Kidney glomerular epithelial cell (primary cell): ENCODE measurements at places on chromosomes 5 and 9.

DNA sequence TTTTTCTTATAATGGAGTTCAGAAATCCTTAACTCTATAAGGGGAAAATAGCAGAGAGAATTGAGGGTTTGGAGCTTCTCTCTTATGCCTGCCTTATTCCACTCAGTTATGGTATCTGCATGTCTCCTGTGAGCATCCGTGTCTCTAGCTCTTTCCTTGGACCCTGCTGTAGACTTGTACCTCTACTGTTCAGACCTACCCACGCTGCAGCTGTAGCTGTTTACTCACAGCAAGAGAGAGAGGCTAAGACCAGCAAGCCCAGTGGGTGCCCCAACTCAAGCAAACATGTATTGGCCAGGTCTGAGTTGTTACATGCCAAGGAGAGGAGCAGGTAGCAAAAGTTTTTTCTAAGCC is 7.1 kb upstream of the PCSK1 start:
- no peak for DNase-seq

DNA sequence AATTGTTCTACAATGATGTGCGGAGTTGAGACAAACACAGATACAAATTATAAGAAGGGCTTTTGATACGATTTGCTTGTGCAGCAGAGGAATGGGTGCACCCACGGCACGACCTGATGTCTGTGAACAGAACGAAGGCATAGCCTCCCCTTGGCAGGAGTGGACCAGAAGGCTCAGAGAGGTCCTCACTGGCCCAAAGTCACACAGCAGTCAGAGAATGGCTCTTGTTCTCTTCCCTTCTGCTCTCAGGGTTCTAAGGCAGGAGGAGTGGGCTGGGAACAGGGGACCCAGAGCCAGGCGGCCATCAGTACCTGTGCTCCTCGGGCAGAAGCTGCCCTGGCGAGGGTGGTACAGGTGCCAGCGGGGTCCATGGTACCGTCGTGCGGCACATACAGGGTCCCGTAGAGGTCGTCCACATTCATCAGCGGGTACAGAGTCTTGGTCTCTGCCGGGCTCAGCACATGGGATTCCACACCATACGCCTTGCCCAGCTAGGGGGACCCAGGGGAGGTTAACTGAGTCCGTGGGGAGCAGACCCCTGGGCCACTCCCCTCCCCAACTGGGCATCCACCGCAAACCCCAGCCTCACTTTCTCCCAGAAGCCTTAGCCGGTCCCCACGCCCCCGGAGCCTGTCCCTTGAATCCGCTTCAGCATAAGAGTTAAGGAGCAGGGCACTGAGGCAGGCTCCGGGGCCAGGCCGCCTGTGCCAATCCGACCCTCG is 7.0 kb downstream of the SARDH start:
- no peak for DNase-seq

DNA sequence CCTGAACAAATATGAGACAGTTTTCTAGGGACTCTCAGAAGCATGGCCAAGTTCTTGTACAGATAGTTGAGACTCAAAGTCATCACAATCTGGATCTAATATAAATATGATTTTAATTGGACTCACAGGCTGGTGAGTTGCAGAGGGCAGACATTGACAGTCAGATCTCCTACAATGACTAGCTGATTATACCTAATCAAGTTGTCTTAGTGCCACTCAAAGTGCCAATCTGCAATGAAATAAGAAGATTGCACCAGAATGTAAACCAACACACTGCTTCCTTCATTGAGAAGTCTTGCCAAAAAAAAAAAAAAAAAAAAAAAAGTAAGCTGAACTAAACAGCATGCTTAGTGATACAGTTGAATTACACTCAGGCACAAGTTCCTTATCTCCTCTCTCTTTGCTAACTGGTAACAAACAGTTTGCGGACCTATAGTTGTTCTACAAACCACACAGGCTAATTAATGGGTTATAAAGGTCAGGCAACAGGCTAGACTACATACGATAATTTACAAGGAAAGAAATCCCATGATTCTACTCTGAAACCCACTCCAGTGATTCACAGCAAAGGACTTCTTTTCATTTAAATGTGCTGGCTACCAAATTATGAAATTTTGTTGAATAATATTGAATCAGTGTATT is 107.3 kb upstream of the NIPBL start:
- DNase-seq: no peak

DNA sequence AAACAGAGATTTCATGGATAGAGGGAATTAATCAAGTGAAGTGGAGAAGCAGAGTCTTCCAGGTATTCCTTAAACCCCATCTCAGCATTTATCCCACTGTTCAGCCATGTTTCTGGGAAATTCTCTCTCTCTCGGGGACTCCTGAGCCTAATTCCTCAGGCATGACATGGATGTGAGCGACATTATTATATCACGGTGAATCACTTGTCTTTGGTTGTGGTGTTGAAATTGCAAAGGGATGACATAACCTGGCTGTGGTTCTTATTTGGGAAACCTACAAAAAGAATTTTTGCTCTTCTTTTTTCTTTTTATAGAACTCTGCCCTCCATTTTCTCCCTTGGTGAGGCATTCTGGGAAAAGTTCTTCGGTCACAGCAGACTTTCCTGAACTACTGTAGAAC is 457.9 kb upstream of the PTGER4 start:
- peak; percentile 70 for DNase-seq

DNA sequence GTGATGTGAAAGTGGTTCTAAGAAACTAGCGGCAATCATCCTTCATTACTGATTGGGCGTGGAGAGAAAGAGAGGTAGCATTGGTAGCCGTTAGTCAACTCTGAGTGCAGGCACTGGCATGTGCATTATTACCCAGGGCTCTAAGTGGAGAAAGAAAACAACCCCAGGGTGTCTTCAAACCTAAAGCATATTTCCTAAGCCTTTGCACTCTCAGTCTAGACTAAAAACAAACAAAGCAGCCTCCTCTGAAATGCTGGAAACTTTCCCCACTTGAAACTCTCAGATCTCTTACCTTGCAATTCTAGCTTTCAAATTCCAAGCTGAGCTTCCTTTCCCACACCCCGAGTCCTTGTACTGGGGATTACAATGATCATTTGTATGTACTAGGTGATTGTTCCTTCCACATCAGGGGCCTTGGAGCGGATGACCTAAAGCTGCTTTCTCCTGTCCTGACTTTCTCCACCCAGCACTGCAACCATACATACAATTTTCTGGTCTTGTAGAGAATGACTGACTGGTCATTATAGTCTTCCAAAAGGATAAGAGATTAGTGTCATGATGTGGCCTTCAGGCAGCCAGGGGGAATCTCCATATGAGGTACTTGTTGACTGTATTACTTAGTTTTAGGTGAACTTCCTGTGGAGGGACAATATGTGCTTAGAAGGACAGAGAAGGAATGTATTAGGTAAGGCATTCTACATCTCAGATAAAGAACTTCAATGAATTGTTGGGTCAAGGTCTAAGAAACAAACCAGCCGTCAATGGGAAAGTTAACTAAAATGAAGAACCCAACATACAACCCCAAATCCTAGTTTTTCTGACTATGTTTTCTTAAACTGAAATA is 98.3 kb upstream of the CDKN2B start:
- peak; percentile 64 for DNase-seq

DNA sequence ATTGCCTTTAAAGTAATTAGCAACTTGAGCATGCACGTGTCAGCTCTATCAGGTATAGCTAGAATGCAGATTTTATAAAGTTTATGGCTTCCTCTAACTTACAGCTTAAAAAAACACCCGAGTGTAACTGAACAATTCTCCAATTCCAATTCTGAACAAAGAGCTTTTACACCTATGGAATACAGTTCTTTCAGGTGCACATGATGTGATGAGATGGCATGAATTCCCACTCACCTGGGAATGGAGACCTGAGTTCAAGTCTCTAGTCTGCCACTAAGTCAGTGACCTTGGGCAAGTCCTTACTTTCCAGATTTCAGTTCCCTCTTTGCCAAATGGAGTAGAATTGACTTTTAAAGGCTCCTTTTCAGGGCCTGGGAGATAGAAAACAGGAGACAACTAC is 1.8 kb downstream of the ZFAND5 start:
- no peak for DNase-seq

DNA sequence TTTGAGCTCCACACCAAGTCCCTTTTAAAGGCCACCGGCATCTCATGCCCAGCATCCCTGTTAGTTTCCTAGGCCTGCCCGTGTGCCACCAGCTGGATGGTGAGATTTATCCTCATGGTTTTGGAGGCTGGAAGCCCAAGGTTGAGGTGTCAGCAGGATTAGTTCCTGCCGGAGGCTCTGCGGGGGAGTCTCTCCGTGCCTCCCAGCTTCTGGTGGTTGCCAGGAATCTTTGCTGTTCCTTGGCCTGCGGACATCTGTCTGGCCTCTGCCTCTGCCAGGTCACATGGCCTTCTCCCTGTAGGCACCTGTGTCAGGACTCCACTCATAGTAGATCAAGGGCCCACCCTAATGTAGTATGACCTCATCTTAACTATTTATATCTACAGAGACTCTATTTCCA is 45.4 kb downstream of the JADE2 start:
- DNase-seq: no peak

- DNase-seq: no peak
Measured at GRCh38 chr5:8057769-8058168, 188.8 kb downstream of the MTRR start.

DNA sequence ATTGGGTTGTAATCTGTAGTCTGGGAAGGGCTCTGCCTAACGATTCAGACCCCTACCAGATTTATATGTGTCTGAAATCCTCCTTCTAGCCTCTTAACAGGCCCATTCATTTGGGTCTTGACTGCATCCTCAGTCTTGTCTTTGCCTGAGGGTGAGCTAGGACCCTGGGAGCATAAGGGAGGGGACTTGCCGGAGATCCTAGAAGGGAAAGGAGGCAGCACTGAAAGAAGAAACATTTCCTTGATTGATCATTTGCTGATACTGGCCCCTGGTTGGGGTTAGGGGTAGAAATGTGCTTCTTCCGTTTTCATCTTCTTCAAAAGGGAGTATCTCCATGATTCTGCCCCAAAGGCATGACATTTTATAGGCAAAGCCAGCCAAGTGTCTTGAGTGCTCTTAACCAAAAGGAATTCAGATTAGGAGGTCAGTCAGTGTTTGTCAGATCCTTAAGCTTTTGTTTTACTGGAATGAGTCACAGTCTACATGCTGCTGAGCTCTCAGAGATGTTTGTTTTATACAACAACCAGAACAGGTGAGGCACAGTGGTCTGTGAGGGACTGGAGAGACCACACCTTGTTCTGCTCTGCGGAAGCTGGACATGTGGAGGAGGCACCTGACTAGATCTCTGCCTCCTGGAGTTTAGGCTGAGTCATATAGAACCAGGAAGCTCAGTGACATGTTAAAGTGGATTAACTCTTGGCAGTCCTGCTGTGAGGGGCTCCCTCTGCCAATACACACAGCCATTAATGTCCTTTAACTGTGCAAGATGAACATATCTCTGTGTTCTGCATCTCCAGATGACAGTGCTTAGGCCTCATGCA is 37.7 kb downstream of the PCDHAC2 start:
- peak; percentile 88 for DNase-seq
